Memory B cell (primary cell): ENCODE measurements at places on chromosomes 6 and 20.

GRCh38 chr6:169082817-169083507 is 170.7 kb downstream of the THBS2 start:
- DNase-seq = no peak

- DNase-seq = no peak
These were observed 155.2 kb downstream of the SCML4 start for GRCh38 chr6:107668743-107669474.

DNA sequence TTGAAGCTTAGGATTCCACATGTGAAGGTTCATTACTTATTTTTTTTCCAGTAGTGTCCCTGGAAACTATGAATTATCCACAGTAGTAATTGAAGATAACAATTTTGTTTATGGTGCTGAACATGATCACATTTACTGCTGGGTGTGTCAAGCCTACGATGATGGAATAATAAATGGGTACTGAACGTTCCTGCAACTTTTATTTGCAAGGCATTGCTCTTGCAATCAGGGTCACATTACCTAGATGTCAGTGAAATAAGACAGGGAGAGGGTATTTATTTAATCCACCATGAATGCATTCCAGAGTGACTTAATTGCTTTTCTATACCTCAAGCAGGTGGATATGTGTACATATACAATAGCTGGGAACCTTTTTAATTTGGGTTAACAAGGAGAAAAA is 27.0 kb upstream of the MLIP start:
- DNase-seq = no peak

- DNase-seq = no peak
These were observed 26.0 kb downstream of the GPX6 start for GRCh38 chr6:28489366-28490204.

DNA sequence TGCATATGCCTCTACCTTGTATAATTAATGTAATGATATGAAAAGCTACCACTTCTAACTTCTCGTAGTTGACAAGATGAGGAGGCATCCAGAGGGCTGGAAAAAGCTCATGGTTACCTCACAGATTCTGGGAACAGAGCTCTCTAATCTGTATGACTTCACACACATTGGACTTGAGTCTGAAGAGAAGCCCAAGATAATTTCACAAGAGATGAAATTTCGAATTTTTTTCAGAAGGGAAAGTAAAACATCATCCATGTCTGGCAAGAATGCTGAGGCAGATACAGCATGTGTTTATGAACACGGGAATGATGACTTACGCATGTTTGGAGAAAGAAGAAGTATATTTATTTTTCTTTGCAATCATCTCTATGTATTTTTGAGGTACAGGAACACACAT is 141.8 kb upstream of the TENT5A start:
- DNase-seq = no peak

GRCh38 chr6:6806844-6807518 is 218.5 kb downstream of the LY86 start:
- DNase-seq = no peak

DNA sequence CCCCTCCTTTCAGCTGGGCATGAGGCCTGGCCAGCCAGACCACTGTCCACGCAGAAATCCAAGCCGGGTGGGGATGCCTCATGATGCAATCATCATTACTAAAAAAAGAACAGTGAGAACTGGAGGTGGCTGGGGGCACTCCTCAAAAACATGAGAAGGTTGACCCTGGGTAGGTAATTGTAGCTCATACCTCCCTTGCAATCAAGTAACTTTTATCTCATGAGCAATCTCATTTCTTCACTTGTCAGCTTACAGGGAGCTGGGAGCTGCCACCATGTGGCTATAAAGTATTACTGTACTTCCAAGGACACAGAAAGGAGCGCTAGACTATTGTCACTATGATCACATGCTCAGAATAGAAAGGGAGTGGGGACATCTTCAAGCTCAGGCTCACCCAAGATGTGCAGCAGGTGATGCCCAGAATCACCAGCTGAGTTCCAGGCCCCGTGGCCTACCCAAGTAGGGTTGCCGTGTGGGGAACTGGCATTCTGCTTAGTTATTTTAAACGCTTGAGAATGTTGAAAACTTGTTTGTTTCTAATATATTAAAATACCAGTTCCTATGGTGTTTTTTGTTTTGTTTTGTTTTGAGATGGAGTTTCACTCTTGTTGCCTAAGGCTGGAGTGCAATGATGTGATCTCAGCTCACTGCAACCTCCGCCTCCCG is 3.0 kb upstream of the CDH26 start:
- DNase-seq = no peak

GRCh38 chr6:136599329-136600011 is 49.2 kb upstream of the MAP7 start:
- DNase-seq = no peak

GRCh38 chr6:120965814-120966213 is 368.5 kb downstream of the TBC1D32 start:
- no peak for DNase-seq

- DNase-seq = no peak
These were observed 180.3 kb downstream of the ANKRD60 start for GRCh38 chr20:58048096-58048702.

- no peak for DNase-seq
These were observed 117.6 kb downstream of the TRDN start for GRCh38 chr6:123519189-123519505.

GRCh38 chr6:5081182-5081581 is 4.0 kb upstream of the PPP1R3G start:
- no peak for DNase-seq

DNA sequence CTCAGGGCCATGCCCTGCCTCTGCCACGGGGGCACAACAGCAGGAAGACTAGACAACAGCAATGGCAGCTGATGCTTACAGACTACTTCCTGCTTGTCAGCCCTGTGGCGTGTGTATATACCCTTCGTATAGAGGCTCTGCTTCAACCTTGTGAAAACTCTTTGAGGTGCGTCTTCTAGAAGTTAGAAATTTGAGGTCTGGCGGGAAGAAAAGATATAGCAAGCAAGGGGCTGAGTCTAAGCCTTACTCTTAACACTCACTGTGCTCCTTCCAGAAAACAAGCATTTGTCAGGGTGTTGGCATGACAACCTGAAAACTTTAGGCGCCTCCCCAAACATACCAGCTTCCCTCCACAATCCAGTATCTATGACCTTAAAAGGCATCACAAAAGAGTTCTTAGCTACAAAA is 33.3 kb downstream of the JPH2 start:
- DNase-seq = no peak

DNA sequence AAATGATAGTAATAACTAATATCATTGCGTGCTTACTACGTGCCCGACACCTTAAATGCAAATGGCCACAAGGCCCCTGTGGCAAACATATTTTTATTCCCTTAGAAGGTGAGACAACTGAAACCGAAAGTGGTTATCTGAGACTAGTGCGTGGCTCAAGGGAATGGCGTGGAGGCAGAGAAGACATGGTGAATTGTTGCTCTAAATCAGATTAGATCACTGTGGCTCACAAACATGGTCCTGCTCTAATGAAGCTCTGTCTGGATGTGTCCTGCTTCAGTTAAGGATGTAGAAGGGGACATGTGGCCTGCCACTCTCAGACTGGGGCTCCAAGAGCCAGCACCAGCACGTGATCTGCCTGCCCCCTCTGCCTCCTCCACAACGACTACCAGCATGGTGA is 124.2 kb upstream of the GMDS start:
- DNase-seq = no peak

DNA sequence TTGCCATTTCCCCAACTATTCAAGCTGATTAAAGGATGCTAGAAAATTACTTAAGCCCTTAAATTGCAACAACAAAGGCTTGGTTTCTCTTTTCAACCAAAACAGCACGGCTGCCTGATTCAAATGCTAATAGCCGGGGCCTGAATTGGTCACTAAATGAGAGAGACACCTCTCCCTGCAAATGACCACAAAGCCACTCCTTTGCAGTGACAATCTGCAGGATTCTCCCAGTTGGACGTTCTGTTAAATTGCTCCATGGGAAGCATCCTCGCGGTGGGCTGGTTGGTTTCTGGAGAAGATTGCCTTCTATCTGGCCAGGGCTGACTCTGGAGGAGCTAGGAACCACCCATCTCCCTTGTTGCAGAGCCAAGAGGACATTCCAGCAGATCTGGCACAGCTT is 29.7 kb upstream of the TBXT start:
- DNase-seq = no peak

DNA sequence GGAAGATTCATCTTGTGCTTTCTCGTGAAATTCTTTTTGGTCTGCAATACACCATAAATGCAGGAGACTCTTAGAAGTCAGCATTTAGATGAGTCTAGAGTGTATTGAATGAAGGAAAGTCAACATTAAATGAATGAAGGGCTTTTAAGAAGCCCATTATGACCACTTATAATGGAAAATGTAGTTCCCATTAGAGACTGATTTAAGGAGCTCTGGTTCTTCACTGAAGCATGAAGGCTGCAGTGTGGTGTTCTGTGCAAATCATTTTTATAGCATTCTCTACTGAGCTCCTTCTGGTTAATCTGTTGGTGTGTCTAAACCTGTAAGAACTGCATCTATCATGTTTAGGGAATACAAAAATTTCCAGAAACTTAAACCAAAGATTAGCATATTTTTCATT is 19.7 kb downstream of the NCOA7 start:
- DNase-seq = no peak

GRCh38 chr6:25617997-25618396 is 34.0 kb upstream of the SCGN start:
- DNase-seq = peak; percentile 3

DNA sequence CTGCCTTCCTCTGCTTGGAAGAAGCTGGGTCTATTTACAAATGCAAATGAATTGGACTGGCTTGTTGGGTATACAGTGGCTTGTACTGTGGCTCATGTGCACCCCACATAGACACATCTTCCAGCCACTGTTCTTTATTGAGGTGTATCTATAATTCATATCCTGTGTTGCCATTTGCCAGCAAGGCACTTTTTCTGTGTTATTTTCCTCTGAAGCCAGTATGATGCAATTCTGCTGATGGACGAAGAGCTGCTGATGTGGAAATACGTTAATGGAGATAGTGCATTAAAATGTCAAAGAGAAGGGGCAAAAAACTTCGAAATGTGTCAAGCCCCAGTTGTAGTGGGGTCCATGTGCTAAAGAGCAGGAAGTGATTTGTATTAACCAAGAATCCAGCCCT is 167.5 kb downstream of the TMEM242 start:
- DNase-seq = no peak

DNA sequence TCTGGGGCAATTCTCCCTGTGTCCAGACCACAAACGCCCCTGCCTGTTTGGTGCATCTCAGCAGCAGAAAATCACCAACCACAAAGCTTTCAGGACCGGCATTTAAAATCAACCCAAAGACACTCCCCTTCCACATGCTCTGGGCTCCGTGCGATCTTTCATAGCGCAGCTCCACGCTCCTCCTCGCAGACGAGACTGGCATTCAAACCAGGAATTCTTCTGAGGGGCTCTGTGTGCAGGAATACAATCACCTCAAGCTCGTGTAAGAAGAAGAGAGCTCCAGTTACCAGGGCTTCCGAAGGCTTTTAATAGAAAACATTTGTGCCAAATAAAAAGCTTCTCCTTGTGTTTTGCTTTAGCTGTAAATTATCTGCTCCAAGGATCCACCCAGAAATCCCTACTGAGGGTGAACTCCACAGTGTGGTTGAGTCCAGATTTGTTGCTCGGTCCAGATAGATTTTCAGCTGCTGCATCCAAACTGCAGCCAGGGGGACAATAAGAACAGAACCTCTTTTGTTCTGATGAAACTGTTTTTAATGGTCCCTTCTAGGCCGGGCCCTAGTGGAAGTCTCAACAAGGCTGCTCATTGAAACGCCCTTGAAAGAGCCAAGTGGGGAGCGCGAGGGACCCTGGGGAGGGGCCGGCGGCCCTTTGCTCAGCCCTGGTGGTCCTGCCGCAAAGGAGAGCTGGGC is 16.4 kb upstream of the BMP7 start:
- no peak for DNase-seq

DNA sequence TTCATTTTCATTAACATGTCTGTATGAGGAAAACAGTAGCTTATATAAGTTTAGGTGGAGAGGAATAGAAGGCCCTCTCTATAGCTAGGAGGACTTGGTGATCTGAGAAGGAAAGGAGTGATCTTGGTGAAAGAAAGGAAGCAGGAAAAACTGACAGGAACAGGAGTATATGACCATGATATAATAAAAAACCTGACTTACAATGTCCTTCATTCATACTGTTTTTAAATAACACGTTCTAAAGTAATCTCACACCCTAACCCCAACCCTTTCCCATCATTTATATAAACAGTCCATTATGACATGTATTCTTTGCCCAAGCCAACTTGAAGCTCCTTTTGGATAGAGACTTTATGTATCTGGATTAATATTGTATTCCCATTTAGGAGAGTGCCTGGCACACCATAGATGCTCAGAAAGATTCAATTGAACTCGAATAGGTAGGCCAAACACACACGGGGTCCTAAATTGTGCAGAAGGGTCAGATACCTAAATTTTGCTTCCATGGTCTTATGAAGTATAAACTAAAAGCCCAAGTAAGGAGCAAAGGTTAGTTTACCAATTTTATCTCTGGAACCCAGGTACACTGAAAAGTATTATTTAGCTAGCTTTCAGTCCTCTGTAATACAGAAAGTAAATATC is 75.9 kb downstream of the OR2B2 start:
- no peak for DNase-seq

- DNase-seq = no peak
These were observed 51.5 kb upstream of the ENPP4 start for GRCh38 chr6:46078294-46078693.

- no peak for DNase-seq
These were observed 28.1 kb downstream of the PKIG start for GRCh38 chr20:44610313-44610962.

DNA sequence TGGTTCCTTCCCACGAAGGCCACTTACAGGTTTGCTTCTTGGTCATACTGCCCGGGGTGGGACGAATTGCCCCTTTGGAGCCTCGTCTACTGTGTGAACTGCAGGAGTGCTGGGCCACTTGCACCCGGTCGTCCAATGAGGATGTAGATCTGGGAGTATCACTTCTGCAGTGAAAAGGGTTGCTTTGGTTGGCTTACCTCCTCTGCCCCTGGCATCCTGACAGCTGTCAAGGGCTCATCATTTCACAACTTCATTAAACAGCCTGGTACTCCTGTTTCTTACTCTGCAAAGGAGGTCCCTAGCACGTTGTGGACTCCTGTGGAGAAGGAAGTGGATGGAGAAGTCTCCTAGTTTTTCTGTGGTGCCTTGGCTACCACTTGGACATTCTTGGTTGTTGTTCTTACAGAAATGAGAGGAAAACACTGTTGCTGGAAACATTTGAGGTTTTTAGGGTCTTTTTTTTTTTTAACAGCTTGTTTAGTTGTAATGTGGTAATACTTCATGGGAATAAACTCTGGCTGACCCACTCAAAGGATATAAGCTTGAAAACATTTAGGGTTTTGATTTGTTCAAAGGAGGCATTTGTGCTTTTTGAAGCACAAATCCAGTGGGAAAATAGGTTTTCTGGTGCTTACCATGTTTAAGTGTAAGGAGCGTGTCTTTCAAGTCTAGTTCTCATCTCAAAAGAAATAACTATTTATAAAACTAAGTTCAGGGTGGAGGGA is 60.7 kb downstream of the AKAP12 start:
- DNase-seq = no peak

GRCh38 chr20:25623225-25623735 is 534 bp downstream of the NANP start:
- DNase-seq = no peak
